HT-29 (cell line): ENCODE measurements at places on chromosomes 2 and 18. TPM values are rescaled to one million over a fixed set of nuclear protein-coding genes. Genes with fewer than 3 reads are reported as not detected.

The RTN4 gene
- total RNA-seq: 117 and 138 TPM in 2 replicates

The LGALSL gene
- total RNA-seq: 5.6 and 8.5 TPM in 2 replicates

The REG3G gene
- total RNA-seq: not detected in 2 replicates

The CELF4 gene
- not detected in 2 replicates for total RNA-seq

DNA sequence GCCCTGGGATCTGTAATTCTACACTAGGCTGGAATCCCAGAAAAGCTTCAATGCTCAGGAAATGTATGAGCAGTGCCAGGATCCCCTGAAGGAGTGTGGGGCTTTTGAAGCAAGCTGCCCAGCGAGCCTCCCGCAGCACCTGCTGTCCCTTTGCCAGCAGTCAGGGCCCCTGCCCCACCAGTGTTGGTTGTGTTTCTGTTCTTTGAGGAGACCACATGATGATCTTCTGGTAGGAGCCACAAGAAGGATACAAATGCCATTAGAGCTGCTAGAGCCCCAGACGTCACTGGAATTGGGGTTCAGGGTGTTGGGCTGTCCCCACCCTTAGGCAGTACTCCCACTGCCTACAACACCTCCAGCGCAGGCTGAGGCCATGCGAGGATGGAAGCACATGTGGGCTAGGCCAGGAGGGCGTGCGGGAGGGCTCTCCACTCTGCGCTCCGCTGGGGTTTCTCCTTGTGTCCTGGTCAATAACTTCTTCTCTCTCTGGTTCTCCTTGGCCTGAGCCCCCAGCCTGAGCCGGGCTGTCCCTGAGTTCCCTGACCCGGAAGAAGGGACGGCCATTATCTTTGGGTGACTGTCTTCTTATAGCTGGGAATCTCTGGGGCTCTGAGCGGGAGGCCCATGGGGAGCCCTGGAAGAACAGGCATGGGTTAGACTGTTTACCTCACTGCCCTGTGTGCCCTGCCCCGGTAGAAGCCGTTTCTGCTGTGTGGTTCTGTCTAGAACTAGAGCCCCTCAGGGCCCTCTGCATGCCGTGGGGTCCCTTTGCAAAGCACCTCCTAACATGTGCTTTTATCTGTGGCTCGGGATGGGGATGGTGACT is 73.9 kb downstream of the LRRFIP1 start:
- DNase-seq: no peak

GRCh38 chr2:142742371-142743214 is 134.9 kb upstream of the KYNU start:
- no peak for DNase-seq

DNA sequence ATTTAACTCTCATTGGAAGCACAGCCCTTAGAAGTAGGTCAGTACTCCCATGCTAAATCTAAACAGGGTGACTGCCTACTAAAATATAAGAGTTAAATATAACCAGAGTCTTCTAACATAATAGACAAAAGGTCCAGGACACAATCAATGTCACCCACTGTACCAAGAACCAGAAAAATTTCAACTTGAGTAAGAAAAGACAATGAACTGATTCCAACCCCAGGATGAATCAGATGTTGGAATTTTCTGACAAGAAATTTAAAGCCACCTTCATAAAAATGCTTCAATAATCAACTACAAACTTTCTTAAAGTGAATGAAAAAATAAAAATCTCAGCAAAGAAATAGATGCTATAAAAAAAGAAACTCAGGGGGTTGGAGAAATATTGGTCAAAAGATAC is 71.3 kb upstream of the NPAS2 start:
- DNase-seq: no peak

GRCh38 chr18:55083461-55083860 is 124.2 kb upstream of the CCDC68 start:
- DNase-seq: no peak

DNA sequence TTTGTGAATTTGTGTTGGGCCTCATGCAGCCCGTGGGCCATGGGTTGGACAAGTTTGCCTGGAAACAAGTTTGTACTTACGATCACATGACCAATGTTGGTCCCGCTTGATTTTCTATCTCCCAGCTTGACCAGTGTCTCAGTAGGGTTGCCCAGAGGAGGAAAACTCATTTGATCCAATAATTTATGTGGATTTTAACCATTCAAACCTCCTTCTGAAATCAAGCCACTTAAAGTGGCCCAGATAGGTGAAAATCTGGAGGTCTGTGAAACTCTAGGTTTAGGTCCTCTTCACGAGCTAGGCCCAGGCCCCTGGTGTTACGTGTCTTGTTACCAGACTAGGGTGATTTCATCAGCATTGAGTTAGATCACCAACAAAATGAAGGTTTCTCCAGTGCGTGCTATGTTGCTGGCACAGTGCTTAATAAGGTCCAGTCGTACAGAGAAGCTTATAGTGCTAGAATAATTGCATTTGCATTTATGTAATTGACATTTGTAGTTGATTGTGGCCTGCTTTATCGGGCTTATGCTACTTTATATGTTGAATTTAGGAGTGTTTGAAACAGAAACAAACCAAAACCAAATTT is 4.4 kb downstream of the ACTR2 start:
- DNase-seq: no peak

- DNase-seq: no peak
These were observed 30.6 kb upstream of the SPOPL start for GRCh38 chr2:138470941-138471340.

GRCh38 chr2:131659168-131659572 is 131.5 kb downstream of the CCDC74A start:
- no peak for DNase-seq

GRCh38 chr2:96102596-96103186 is 13.7 kb downstream of the ADRA2B start:
- DNase-seq: no peak

GRCh38 chr18:56451188-56451587 is 187.2 kb downstream of the TXNL1 start:
- DNase-seq: no peak
